Ecto neural progenitor cell (in vitro differentiated cells): ENCODE measurements at places on chromosomes 5 and 9.

- no peak for DNase-seq
Measured at GRCh38 chr9:1337169-1337568, 287.0 kb downstream of the DMRT2 start.

DNA sequence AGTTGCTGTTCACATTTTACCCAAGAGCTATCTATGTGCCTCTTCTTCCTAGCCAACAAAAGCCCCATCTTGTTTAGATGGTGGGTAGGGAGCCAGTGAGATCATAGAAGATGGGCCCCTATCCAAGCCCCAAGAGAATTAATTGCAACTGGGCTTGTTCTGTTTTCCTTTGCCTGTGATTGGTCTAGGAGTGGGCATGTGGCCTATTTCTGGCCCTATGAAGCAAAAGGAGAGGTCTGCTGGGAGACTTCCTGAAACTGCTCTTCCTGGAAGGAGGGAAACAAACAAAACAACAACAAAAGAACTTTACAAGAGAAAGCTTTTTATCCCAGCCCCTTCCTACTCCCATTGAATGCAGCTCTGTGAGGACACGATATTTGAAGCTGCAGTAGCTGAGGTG lies 32.5 kb upstream of the ALDOB start:
- no peak for DNase-seq

DNA sequence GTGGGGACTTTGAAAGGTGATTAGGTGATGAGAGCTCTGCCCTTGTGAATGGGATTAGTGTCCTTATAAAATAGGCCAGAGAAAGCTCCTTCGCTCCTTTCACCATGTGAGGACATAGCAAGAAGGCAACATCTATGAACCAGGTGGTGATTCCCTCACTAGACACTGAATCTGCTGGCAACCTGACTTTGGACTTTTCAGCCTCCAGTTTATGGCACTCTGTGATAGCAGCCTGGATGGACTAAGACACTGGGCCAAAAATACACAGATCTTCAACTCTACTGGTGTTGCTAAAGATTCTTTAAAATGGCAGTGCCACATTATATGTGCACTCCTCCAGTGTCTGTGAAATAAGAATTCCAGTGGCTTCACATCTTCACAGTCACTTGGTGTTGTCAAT lies 41.2 kb upstream of the COL15A1 start:
- DNase-seq: peak; percentile 2

GRCh38 chr5:38323645-38324295 lies 65.4 kb downstream of the EGFLAM start:
- no peak for DNase-seq

- no peak for DNase-seq
Measured at GRCh38 chr9:88722753-88723152, 187.8 kb downstream of the NXNL2 start.

DNA sequence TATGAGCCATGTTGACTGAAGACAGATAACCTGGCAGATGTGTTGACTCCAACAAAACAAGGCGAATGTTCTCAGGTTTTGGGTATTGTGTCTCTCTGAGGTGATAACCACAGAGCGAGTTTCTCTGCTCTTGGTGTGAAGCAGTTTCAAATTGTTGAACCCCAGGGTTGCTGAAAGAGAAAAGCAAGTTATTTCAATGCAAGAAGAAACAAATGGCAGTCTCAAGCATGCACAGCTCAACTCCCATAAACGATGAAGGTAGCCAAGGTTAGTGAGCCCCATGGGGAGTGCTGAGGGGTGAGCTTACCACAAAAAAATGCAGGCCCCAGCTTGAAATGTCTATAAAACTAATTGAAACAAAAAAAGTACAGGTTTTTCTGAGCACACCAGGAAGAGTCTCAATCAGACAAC lies 220.8 kb upstream of the DAPK1 start:
- no peak for DNase-seq

DNA sequence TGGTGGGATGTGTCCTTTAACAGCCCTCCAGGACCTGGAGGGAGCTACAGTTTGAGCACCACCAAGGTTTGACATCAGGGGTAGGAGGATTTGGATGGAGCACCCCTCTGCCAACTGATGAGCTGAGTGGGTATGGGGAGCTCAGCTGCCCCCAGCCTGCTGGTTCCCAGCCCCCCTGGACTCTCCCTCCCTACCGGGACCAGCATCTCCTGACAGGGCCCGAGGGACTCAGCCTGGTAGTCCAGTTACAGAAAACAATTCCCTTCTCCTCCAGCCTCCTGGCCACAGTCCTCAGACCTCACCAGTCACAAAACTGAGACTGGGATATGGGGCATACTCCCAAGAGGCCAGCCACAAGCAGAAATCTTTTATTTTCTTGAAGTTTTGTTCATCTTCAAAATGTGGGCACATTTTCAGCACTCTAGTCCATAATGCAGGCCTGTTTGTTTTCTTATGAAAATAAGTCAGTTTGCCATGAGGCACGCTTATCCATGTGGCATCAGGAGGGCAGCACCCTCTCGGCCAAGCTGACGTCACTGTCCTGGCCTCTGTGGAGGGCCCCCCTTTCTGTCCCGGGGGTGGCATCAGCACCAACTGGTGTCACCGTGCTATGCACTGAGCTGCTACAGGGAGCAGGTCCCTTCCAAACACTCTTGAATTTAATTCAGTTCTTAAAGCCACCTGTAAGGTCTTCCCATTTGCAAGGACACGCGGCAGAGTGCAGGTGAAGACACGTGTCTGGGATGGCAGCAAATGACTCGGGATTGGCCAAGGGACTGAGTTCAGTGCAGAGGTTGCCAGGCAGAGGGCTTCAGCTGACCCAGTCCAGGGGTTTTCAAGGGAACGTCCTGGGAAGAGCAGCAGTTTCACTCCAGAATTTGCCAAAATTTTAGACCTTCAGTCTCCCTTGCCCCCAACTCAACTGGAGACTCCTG lies 187.6 kb downstream of the GADD45G start:
- DNase-seq: no peak

GRCh38 chr9:114803479-114804265 lies 2.2 kb downstream of the TNFSF15 start:
- no peak for DNase-seq

- DNase-seq: no peak
Measured at GRCh38 chr9:27539479-27540441, 10.1 kb upstream of the MOB3B start.

DNA sequence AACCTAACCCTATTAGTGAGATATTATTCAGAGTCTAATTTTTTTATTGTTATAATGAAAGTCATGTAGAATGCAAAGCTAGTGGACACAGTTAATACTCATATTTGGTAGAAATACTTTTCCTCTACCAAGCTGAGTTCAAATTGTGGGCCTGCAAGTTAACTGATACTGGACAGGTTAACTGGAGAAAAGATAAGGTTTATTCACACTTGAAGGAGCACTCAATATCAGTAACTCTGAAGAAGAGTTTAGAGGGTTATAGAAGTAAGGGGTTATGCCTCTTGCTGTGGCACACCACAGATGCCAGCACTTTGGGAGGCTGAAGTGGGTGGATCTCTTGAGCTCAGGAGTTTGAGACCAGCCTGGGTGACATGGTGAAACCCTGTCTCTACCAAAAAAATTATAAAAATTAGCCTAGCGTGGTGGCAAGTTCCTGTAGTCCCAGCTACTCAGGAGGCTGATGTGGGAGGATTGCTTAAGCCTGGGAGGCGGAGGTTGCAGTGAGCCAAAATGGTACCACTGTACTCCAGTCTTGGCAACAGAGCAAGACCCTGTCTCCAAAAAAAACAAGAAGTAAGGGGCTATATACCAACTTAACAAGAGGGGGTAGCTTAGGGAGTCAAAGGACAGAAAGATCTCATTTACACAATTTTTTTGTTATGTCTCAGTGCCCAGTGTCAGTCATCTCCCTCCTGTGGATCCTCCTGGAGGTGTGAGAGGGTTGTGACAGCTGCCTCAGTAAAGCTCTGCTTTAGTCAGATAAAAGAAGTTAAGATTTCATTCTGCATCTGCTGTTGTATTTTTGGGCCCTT lies 121.2 kb upstream of the GRHPR start:
- DNase-seq: no peak

- DNase-seq: peak; percentile 75
Measured at GRCh38 chr5:179908528-179908927, 831 bp upstream of the TBC1D9B start.

GRCh38 chr5:162334944-162335343 lies 267.4 kb downstream of the GABRG2 start:
- DNase-seq: no peak

DNA sequence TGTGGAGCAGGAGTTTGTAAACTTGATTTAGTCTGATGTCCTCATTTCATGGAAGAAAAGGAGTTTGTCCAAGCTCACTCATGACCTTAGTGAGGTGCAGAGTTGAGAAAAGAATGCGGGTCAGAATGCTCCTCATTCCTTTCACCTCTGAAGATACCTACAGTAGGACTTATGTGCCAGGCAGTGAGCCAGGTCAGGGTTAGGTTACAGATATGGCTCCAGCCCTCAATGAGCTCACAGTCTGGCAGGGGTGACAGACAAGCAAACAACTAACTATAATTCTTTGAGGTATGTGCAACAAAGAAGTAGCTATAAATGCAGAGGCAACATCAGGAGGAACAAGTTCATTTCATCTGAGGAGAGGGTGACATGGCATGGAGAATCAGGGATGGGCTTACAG lies 102.5 kb downstream of the SPATA31D1 start:
- no peak for DNase-seq

GRCh38 chr5:72845889-72846288 lies 29.4 kb downstream of the TNPO1 start:
- DNase-seq: no peak

GRCh38 chr9:7653262-7653661 lies 146.3 kb downstream of the DMAC1 start:
- no peak for DNase-seq

- no peak for DNase-seq
Measured at GRCh38 chr5:435156-435790, 7.7 kb upstream of the EXOC3 start.

DNA sequence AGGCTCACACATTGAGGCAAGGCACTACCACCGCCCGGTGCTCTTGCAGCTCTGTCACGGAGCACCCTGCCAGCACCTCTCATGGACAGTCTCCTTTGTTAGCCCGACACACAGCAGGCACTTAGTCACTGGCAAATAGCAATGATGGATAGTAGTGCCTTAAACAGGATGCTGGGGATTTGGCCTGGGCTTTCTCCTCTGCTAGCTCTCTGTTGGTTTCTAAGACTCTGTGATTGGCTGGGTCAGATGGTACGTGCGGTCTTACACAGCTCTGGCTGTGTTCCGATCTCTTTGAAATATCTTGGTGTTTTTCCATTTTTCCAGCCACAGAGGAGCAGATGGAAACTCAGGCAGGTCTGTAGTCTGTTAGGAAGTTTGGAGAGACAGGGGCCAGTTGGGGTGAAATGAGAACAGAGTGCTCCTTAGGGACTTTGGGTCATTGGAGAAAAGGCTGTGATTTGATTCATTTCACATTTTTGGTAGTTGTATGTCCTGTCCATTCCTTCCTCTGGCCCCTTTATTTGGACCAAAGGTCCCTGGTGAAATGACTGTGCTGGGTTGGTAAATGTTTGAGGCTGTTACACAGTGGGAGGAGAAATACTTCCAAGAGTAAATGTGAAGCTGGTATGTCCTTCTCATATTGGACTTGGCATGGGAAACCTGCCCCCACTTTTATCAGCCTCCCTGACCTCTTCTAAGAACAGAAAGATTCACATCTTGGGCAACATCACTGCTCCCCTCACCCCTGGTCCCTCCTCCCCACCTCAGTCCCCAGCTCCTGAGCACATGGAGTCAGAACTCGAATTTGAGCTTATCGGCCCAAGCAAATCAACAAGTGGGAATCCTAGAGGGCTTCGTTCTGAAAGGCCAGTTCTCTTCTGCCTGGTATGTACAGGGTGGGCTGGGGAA lies 3.4 kb downstream of the SMIM3 start:
- DNase-seq: no peak

- DNase-seq: no peak
Measured at GRCh38 chr9:76677481-76678055, 86.7 kb upstream of the PCA3 start.

DNA sequence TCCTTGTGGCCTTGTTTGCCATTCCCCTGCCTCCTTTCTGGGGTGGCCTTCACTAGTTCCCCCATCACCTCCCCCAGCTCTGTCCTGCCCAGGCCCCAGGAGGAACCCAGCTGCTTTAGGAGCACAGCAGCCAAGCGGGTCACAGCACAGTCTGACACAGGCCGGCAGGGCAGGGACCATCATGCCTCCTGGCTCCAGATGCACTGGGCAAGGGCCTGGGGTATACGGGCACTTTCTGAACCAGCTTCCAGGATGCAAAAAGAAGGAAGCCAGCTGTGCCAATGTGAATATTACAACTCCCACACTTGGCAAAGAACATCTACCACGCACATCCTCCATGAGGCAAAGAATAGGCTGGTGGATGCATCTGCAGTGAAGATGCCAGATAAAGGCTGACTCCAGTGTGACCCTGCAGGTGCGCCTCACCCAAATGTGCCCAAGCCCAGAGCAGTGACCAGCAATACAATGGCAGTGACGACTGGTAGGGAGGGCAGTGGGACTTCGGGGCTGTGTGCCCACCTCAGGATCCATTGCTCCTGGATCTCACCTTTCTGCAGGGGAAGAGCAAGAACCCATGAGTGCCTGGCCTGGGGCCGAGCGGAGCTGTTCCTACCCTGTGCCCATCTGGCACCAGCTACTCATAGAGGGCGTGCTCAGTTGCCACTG lies 6.3 kb upstream of the IL3 start:
- peak; percentile 22 for DNase-seq

DNA sequence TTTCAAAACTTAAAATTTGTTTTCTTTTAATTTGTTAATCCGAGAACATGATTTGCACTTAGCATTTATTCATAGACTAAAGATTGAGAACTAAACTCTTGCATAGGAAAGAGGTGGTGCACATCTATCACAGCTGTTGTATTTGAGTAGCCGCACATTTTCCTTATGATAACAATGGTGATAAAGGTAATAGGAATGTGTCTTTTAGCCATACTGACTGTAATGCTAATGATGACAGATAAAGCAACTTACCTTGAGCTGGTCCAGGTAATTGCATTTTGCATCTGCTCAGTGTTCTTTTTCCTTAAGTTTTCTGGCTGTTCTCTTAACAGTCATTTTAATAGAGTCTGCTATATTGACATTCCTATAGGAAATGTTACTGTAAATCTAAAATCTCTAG lies 19.0 kb downstream of the PHAX start:
- DNase-seq: no peak

DNA sequence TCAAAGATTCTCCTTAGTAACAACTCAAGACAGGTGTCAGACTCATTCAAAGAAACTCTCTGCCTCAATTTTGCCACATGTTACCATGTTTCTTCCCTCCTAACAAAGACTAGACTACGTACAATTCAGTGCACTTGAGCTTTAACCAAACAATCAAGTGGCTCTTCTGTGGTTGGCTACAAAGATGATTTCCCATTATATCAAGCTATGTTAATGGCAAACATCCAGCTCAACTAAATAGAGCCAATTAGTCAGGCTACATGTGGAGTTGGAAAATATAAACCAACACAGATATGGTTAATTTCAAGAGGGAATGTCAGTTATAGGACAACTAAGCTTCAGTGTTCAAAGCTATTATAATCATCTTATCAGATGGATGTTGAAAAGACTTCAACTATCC lies 29.2 kb upstream of the ADRA1B start:
- no peak for DNase-seq

DNA sequence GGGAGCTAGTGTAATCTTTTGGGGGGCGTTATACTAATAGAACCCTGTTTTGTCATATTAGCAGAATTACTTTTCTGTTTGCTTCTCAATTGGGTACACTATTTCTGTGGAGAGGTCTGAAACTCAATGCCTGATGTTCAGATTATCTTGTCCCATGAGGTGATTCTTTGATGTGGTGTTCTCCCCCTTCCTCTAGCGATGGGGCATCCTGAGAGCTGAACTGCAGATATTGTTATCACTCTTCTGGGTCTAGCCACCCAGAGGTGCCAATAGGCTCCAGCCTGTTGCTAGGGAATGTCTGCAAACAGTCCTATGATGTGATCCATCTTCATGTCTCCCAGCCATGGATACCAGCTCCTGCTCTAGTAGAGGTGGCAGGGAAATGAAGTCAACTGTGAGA lies 233.1 kb upstream of the RASA1 start:
- no peak for DNase-seq
